SIG-M5 (cell line): ENCODE measurements at places on chromosomes 1 and 21.

- no peak for DNase-seq
Observed at GRCh38 chr1:247647864-247648263, 31.7 kb downstream of the OR13G1 start.

- DNase-seq = no peak
Observed at GRCh38 chr1:179253286-179253972, 24.0 kb upstream of the ABL2 start.

DNA sequence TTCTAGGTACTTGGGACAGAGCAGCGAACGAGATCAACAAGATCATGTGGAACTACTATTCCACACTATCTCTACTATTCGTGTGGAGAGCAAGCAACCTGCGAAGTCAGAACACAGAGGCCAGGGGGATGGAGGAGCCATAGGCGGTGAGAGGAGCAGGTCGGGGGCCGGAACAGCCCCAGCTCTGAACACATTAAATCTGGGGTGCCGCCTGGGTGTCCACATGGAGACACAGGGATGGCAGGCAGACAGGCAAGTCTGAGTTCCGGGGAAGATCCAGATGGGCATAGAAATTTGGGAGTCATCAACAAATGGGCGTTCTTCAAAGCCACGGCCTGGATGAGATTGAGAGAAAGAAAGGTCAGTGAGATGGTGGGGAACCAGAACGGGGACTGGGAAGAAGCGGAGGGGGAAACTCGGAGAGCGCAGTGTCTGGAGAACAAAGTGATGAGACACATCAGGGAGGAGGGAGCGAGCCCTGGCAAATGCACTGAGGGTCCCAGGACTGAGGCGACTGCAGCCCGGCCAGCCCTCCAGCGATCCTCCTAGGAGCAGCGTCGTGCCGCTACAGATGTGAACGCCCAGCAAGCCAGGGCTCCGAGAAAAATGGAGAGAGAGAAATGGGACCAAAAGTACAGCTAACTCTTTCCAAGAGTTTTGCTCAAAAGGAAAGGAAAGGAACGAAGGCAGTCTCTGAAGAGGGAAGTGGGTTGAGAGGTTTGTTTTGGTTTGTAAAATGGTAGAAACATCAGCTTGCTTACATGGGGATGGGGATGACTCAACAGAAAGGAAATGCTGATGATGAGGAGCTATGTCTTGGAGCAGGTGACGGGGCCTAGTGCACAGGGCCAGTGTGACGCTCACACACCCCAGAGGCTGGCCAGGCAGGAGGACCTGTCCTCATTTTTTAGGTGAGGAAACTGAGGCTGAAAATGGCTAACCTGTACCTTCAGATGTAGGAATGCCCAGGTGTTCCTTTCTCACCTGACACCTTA is 84.5 kb downstream of the GLIS1 start:
- DNase-seq = no peak

DNA sequence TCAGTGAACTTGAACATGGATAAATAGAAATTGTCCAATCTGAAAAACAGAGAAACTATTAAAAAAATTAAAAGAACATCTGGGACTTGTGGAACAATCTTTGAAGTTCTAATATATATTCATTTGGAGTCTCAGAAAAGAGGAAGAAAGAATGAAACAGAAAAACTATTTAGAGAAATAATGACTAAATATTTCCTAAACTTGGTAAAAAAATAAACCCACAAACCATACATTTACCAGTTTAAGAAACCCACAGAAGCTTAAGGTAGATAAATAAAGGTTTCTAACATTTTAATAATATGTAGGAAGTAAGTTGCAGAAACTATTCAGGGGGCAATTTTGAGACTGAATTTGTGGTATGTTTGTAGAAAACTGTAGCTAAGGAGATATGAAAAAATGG is 437.8 kb downstream of the PTBP2 start:
- no peak for DNase-seq

DNA sequence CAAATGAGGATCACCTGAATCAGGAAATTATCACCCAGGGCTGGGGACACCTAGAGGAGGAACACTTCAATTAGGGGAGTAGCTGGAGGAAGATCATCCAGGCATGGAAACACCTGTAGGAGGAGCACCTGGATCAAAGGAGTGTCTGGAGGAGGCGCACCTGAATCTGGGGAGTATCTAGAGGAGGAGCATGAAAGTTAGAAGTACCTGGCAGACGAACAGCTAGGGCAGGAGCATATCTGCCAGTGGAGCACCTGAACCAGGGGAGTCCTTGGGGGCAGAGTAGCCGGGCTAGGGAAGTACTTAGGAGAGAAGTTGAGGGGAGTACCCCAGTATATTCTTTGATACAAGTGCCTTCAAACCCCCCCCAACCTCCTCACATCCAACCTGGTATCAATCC is 1.3 kb downstream of the C1orf210 start:
- no peak for DNase-seq

DNA sequence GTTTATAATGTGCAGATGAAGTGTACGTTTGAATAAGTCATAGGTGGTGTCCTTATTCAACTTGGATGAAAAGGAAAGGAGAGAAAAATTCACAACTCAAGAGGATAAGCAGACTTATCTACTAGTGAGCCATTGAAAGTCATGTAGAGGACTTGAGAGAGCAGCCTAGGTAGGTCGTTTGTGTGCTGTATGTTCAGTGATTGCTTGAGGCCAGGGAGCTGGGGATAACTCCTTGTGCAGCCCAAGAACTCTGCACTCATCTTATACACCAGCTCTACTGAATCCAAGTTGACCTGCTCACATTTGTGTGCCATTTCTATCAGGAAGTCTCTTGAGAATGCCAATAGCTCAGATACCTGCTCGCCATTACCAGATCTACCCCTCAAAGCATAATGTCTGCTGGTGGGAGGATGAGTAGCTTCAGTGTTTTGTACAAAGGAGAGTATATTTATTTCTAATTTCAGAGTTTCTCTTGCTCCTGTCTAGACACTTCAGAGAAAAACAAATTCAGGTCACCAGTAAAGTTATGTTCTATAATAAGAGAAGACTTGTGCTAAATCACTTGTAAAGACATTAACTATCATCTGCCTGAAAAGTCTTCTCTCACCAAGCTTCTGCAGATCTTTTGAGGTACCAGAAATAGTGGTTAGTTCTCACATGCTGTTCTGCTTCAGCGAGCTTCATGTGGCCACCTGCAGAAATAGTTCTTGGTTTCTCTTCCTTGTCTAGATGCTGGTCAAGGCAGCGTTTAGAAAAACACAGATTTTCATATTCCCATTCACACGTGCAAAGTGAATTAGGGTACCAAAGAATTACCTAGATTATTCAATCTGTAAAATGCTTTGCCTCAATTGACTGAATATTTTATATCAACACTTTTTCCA is 10.8 kb downstream of the S1PR1 start:
- DNase-seq = no peak

DNA sequence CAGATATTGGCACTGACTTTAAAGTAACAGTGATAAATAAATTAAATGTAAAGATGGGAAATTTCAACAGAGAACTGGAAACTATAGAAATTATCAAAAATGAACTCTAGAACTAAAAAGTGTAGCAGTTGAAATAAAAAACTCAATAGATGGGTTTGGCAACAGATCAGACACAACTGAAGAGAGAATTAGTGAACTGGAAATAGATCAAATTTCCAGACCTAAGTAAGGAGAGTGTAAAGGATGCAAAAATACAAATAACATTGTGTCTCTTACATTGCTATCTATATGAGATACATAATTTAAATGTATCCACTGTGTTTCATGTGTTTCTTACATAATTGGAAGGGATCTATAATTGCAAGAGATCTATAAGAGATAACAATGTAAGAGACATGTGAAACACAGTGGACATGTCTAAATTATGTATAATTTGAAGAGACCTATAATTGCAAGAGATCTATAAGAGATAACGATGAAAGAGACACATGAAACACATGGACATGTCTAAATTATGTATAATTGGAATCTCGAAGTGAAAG is 32.1 kb upstream of the ZNF362 start:
- DNase-seq = no peak

DNA sequence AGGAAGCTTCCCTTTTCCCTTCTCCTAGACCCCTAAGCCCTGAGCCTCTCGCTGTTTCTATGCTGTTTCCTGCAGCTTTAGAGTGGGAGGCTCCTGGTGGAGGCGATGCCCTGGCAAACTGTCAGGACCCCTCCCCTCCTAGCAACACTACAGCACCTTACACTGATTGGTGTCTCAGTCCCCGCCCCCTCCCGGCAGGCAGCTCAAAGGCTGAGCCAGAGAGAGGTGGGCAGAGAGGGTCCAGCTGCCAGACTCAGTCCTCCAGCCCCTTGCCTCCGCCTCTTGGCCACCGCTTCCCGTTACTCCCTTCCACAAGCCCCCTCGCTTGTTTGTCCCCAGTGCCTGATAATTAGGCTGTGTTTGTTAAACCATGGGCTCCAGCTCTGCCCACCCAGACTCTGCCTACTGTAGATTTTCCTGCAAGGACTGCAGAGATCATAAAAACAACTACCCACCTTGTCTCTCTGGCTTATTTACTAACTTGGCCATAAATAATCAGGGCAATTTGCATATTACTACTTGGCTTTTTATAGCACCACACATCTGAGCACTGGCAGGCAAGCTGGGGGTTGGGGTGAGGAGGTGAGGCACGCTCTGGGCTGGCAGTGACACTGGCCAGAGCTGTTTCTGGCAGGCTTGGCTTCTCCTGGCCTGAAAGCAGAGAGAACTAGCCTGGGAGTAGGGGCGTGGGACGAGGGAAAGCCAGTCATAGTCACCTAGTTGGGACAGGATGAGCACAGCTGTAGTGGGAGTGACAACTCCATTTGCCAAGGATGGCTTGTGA is 107.5 kb downstream of the CSMD2 start:
- DNase-seq = no peak

DNA sequence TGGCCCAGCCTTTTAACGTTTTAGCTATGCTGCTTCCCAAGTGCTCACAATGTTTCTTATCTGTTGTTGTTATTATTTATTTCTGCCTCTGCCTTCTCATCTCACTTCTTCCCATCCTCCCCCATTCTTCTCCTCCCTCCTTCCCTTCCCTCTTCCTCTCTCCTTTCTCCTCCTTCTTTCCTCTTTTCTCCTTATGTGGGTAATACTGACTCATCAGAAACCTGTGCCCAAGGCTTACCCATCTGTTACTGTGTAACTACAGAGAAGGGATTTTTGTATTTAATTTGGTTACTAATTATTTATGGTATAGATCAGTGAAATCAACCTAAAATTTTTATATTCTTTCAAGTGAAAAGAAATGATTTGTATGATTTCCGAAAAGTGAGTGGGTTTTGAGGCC is 120.3 kb downstream of the KCNK2 start:
- no peak for DNase-seq

GRCh38 chr1:228365271-228366061 is 41.2 kb downstream of the TRIM11 start:
- no peak for DNase-seq

DNA sequence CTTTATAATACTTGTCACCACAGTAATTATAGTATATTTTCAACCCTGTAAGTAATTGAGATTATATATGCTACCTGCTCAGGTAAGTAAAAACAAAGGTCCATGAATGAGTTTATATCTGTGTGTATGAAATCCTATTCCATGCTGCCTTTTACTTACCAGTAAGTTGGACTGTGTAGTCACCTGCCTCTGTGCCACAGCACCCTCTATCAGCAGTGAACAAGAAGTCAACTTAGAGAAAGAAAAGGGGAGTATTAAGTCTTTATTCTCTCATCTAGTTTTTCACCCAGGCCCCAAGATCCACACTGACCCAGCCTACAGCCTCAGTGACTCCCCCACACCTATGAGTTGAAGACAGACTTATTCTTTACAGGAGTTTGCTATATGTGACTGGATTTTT is 36.9 kb upstream of the IFI16 start:
- DNase-seq = no peak

- no peak for DNase-seq
Observed at GRCh38 chr1:80915491-80915890, 885.2 kb upstream of the ADGRL2 start.

- no peak for DNase-seq
Observed at GRCh38 chr1:1479547-1480487, 8.3 kb downstream of the ATAD3B start.

- no peak for DNase-seq
Observed at GRCh38 chr1:166971252-166971651, 4.1 kb downstream of the ILDR2 start.

GRCh38 chr1:197521118-197521739 is 253.2 kb downstream of the CRB1 start:
- no peak for DNase-seq

GRCh38 chr1:94044290-94044790 is 76.6 kb downstream of the ABCA4 start:
- DNase-seq = no peak

DNA sequence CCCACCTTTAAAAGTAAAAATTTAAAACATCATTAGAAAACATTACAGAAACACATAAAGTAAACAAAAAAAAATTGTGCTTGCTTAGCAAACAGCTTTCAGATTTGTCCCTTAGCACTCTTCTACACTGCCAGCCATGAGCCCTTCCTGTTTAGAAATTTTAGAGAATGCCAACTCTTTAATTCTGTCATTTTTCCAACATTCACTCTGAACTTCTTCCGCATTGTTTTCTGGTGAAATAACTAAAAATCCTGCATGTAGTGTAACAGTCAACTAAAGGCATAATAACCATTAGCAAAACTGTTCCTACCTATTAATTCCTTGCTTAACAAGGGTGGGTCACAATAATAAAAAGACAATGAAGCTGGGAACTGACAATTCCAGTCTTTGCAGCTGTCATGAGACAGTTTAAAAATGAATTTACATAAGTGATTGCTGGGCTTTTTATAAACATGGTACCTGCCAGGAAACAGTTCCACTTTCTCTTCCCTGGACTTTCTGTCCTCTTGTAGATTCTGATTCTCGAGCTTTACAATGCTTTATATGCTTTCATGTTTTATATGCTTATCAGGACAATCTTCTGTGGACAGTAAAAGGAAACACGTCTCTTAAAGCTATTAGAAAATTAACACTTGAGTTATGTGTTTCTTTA is 19.0 kb downstream of the GNG12 start:
- no peak for DNase-seq

- no peak for DNase-seq
Observed at GRCh38 chr1:62746086-62746808, 37.7 kb upstream of the ATG4C start.

DNA sequence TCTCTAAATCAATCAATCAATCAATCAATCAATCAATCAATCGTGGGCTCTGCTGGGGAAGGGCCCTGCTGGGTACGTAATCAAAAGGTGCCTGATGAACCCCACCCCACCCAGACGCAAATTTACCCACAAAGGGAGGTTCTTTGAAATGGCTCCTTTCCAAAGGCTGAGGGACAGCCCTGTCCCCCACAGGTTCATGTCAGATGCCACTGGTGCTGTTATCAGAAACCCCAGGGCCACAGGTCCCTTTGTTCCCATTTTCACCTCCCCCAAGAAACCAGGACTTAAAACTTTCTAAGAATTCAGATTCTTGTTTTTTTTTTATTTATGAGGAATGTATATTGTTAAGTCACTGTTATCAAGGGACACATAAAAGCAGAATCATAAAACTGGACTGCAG is 14.2 kb downstream of the CHRNB2 start:
- no peak for DNase-seq

DNA sequence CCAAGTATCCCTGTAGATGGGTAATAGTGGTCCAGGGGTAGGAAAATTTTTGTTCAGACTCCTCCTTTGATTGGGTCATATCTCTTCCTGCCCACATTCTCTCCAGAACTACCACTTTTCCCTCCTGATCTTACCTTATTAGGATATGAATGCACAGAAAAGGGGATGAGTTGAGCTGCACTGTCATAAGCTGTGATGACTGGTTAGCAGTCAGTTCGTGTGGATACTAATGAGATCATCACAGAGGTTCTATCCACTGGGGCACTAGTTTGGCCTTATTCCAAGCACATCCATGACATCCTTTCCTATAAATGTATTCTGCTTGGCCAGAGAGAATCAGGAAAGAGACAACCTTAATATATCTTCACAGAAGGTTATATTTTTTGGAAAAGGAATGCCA is 22.1 kb upstream of the TBX15 start:
- DNase-seq = no peak

GRCh38 chr21:17406202-17406601 is 106.6 kb upstream of the CXADR start:
- no peak for DNase-seq
